ENCODE measurements at places on chromosomes 3 and 15.

DNA sequence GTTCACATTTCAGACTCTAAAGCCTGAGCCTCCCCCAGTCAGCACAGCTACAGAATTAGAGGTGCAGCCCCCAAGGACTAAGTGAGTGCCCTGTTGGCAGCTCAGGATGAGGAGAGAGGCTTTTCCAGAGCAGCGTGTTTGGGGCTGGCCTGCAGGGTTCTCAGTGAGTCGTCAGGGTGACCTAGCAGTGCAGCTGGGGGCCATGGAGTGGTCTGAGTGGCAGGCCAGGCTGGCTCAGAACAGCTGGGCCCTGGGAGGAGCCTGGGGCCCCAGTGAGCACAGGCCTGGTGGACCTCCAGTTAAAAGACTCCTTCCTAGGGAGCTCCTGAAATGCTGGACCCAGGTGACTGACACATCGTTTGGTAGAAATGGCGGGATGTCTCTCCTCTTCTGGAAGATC lies 108.3 kb downstream of the SLC49A4 start:
- no peak for DNase-seq

GRCh38 chr3:16060945-16061344 lies 113.5 kb upstream of the GALNT15 start:
- no peak for DNase-seq

GRCh38 chr3:133986311-133986710 lies 43.4 kb downstream of the SLCO2A1 start:
- DNase-seq: no peak

DNA sequence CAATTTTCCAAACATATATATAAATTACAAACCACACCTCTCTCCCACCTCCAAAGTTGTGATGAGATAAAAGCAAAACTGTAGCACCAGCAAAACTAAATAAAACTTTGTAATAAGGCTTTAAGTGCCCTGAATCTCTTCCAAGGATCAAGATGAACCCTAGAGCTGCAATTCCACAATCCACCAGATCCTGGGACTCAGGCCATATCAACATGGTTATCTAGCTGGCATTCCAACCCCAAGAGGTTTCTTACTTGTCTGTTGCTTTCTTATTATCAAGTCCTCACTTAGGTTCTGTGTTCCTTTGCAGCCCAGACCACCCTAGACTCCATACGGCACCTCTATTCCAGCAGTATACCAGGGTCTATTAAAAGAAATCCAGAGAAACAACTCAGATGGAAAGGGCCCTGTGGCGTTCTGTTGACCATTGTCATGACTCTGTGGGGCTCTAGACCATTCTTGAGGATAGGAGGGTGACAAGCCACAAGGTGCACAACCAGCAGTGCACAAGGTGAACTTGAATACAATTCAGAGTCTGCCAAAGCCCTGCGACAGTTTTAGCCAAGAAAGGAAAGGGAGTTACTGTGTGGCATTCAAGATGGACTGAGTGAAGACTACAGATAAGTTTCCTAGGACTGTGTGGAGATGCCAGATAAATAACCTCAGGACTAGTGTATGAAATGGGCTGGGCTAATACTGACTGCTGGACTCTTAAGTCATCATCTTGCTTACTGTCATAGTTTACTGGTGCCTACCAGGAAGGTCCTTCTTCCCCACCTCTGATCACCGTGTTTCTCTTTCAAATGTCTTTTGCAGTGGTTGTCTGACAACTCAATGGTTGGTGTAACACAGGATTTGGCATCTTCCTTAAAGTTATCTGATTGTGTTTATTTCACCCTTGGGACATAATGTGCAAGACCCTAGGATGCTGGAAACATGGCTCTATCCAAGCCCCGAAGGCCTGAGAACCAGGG lies 27.2 kb downstream of the ACKR2 start:
- no peak for DNase-seq

DNA sequence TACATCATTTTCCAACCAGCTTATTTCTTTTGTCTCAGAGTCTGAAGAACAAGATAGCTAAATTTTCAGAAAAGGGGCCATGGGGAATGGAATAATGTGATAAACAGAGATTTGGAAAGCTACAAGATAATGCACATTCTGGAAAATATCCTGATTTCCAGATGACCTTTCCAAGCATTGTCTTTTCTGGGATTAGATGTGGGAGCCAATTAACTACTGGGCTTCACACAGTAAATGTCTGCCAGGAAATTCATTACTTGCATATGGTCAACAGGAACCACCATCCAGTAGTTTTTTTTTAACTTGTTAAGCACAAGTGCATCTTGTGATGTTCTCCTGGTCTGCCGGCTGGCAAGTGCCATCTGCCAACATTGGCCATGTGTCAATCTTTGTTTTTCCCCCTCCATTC lies 131.1 kb upstream of the BFSP2 start:
- DNase-seq: no peak

- no peak for DNase-seq
Measured at GRCh38 chr3:64901522-64901885, 213.7 kb upstream of the ADAMTS9 start.

GRCh38 chr15:51051776-51052175 lies 42.9 kb downstream of the TNFAIP8L3 start:
- no peak for DNase-seq
